Effector memory CD4-positive, alpha-beta T cell (primary cell): ENCODE measurements at places on chromosomes 6 and 20.

DNA sequence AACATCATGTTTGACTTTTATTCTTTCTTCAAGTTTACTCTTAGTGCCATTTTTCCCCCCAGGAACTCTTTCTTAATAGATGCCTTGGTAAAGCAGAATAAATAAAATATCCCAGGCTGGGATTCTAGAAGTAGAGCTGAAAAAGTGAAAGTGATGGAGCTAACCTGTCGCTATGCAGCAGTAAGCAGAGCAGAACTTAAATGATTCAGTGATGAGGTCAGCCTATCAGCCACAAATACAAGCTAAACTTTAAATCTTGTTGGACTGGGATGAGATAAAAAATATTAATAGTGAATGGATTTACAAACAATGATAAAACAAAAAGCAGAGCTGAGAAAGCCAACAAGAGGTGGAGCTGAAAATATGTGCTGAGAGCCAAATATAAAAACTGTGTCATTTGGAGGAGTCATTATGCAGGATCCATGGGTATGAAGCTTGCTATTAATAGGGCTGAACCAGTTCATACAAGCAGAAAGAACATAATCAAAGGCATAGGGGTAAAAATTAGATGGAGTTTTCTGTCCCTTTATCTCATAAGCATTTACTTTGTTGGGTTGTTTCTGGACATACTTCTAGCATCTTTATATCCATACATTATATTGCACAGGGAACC is 877.8 kb downstream of the EPHA7 start:
- no peak for DNase-seq

DNA sequence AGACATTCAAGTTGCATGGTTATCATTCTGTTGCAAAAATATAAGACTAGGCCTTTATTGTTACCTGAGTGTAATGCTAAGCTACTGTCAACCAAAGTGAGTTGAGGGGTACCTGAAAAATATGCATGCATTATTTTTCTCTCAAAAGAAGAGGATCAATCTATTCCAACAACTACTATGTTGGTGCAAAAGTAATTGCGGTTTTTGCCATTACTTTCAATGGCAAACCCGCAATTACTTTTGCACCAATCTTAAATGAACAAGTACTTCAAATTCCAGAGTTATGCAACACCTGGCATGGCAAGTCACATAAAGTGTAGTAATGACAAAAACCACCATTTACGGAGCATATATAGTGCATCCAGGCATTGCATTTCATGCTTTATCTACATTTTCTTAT is 307.0 kb upstream of the NOX3 start:
- no peak for DNase-seq

- DNase-seq: no peak
Observed at GRCh38 chr20:62288535-62289105, 14.2 kb upstream of the ADRM1 start.

DNA sequence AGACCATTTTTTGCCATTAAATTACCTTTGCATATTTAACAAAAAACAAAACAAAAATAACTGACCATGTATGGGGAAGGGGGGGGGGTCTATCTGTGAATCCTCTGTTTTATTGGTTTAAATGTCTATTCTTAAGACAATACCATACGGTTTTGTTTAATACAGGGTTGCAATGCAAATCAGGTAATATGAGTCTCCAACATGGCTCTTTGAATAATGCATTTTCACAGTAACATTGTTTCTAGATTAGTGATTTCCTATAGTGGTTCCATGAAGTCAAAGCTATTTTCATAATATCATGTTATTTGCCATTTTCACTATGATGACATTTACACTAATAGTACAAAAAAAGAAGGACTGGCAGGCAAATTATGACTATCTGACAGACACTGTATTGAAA is 64.7 kb upstream of the LYRM2 start:
- DNase-seq: no peak

- no peak for DNase-seq
Observed at GRCh38 chr6:169725125-169726048, 1.1 kb upstream of the PHF10 start.

- no peak for DNase-seq
Observed at GRCh38 chr6:127199470-127199869, 67.2 kb upstream of the RNF146 start.

GRCh38 chr20:50983321-50983720 is 24.7 kb downstream of the MOCS3 start:
- DNase-seq: no peak

GRCh38 chr6:150334790-150335783 is 33.7 kb upstream of the IYD start:
- peak; percentile 3 for DNase-seq
